ENCODE measurements at places on chromosomes 1 and 21.

DNA sequence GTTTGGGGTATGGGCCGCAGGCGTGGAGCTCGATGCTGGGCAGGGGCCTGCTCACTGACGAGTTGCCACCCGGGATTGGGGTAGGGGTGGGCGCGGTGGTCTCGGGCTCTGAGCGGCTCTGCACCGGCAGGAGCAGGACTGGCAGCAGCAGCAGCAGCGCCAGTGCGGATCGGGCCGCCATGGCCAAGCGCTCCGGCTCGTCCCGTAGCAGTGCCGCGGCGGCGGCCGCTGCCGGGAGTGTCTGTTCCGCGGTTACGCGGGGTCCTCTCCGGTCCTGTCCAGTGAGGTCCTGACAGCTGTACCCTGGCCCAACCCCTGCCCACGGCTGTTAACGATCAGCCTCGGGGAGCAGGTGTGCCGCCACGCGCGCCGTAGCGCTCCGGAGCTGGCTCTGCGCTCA lies 26.5 kb downstream of the ADARB1 start:
- no peak for DNase-seq

- no peak for DNase-seq
These were observed 25.2 kb downstream of the CNST start for GRCh38 chr1:246591504-246591903.

- no peak for DNase-seq
These were observed 17.7 kb downstream of the PLCH2 start for GRCh38 chr1:2493691-2494322.

DNA sequence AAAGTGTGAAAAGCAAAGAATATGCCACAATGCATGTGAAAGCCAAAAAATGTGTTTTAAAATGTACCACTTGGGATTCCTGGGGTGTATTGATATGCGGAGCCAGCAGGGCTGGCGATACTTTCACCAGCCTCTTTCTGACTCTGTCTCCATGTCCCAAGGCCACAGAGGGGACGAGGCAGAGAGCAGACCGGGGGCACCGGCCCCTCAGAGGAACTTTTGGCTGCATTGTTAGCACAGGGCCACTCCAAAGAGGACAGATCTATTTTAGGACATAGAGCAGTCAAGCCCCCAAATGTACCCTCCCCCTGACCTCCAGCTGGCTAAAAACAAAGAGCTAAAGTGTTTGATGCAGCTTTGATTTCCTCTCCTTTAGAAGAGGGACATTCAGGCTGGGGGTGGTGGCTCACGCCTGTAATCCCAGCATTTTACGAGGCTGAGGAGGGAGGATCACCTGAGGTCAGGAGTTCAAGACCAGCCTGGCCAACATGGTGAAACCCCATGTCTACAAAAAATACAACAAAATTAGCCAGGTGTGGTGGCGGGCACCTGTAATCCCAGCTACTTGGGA lies 25.6 kb upstream of the ZNF436 start:
- DNase-seq, result no peak

DNA sequence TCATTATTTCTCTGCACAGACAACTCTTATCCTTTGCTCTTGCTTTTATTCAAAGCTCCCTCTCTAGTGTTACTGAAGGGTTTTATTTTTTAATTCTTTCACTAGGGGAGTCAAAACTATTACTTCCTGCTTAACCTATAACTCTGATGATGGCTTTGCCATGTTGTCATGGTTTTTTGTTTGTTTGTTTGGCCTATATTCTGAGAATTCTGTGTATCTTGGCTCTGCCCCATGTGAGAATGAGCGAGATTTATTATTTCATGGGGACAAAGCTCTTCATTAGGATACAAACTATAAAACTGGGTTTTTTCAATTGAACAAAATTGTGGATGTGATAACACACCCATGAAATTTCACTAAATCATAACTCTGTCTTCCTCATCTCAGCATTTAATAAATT lies 190.5 kb upstream of the C1orf105 start:
- DNase-seq, result no peak

GRCh38 chr1:242839101-242839500 lies 314.6 kb upstream of the PLD5 start:
- DNase-seq, result no peak

GRCh38 chr1:79682478-79682877 lies 675.9 kb upstream of the ADGRL4 start:
- no peak for DNase-seq

- DNase-seq, result no peak
These were observed 123.5 kb downstream of the TIAM1 start for GRCh38 chr21:31220575-31220974.

GRCh38 chr1:83791821-83792437 lies 207.0 kb downstream of the TTLL7 start:
- no peak for DNase-seq

DNA sequence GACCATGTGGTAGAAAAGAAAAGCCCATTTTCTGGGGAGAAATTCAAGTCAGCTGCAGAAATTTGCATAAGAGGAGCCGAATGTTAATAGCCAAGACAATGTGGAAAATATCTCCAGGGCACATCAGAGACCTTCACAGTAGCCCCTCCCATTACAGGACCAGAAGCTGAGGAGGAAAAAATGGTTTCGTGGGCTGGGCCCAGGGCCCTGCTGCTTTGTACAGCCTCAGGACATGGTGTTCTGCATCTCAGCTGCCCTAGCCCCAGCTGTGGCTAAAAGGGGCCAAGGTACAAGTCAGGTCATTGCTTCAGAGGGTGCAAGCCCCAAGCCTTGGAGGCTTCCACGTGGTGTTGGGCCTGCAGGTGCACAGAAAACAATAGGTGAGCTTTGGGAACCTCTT lies 108.3 kb downstream of the DMRTB1 start:
- no peak for DNase-seq

DNA sequence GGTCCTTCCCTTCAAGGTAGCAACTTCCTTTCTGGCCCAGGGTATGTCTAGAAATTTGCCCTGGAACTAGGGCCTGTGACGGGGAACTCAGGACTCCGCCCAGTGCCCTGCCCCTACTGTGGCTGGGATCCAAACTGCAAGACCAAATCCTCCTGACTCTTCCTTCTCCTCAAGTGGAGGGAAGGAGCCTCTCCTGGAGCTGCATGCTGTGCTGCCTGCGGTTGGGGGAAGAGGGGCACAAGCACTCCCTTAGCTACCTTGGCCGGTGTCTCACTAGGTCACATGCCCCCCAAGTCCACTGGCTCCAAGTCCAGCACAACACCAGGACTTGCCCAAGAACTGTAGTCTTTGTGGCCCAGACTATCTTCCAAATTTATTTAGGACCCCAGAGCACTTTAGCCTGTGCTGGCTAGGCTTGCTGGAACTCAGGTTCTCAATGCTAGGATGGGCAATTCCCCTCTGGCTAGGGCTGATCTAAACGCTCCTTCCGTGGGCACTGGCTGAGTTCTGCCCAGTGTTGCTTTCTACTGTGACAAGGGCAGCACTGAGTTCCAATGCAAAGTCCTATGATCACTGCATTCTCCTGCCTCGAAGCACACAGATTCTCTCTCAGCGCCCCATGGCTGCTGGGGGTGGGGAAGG lies 12.2 kb downstream of the ADSS2 start:
- no peak for DNase-seq

DNA sequence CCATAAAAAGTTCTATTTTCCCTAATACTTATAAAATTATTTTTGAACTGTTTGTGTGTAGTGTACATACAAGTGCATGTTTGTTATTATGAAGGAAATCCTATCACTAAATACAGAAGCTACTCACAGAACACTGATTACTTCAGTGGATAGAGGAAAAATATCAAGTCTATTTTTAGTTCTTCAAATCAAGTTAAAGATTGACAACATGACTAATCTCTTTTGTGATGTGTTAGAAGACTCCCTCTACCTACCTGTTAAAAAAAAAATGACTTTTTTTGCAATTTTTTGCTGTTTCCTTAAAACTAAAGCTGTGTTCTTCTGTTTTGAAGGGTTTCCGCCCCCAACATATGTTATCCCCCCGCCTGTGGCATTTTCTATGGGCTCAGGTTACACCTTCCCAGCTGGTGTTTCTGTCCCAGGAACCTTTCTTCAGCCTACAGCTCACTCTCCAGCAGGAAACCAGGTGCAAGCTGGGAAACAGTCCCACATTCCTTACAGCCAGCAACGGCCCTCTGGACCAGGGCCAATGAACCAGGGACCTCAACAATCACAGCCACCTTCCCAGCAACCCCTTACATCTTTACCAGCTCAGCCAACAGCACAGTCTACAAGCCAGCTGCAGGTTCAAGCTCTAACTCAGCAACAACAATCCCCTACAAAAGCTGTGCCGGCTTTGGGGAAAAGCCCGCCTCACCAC lies 45.5 kb downstream of the NCF2 start:
- no peak for DNase-seq

- no peak for DNase-seq
These were observed 400.7 kb upstream of the DAB1 start for GRCh38 chr1:57824535-57824934.
